Stimulated activated CD8-positive, alpha-beta memory T cell treated with anti-CD3 and anti-CD28 coated beads, Interleukin-7, amount 100 ng/mL, for 24 hours (primary cell): ENCODE measurements at places on chromosomes 6 and 20.
A peak's percentile ranks its signal among the peaks of the same experiment; 100 is the strongest.

DNA sequence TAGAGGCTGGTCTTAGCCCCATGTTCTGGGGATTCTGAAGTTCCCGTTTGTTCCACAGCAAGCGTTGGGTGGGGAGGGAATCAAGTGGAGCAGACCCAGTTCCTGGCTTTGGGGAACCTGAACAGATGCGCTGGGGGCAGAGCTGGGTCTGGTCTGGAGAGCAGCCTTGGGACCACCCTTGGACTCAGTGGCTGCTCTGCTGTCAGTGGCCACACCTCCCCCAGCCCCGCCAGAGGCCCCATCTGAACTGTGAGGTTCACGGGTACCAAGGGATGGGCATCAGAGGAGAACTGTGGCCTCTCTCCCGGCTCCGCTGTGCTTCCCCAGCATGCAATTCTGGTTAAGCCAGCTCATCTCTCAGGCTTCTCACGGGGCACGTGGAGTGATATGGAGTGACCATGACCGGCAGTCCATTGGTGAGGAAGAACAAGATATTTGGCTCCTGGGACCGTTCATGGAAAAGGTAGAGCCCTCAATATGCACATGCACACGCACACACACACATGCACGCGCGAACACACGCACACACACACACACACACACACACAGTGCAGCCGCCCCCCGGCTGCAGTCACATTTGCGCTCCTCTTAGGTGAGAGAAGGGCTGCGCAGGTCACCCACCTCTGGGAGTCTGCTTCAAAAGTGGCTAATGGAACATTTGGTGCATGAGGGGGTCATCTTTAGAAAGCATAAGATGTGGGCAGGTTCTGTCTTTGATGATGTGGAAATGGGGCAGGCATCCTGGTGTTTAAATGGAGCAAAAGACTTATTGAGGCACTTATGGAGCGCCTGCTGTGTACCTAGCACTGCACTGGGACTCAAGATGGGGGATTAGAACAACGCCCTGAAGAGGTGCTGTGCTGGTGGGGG is 6.0 kb downstream of the DLGAP4 start:
- no peak for DNase-seq

DNA sequence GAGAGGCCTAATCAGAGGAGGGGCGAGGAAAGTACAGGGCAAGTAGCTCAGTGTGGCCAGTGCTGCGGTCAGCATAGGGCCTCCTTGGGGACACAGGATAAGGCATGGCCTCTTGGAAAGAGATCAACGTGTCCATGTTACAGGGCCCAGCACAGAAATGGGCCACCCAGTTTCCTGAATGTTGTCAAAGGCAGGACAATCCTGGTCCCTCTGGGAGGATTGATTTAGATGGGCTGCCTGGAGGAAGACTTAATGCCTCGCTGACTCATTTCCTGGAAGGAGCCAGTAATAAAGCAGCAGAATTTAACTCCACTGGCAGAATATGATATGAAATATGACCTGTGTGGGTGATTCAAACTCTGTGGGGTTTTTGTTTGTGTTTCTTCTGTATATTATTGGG is 16.6 kb downstream of the DDO start:
- DNase-seq, result no peak

DNA sequence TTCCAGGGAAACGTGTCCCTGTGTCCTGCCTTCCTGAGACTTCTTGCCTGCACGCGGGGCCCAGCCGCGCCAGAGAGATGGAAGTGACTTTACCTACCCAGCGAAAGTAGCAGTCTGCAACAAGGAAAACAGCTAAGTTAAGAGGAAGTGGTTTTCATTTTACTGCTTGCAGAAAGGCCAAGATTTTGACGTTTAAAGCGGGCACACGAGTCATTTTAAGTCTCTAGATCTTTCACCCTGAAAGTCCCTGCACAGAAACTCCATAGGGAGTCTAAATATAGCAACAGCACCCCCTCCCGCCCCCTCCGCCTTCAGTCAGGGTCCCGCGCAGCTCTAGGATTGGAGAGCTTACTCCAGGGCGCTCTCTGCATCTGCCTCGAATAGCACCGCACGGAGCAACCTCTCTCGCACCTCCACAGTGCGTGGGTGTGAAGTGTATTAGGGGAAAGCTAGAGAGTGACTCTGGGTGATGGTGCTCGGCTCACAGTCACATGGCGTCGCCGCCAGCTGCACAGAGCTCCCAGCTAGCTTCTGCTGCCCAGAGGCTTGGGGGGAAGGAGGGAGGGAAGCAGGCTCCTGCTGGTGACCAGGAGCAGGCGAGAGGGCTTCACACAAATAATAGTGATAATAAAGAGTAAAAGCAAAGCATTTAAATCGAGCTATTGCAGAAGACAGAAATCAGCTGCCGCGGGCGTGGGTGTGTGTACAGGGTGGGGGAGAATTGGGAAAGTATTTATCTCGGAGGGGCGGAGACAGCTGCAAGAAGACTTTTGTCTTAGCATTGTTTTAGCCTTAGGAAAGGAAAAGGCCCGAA is 1.8 kb upstream of the KCNQ5 start:
- no peak for DNase-seq

GRCh38 chr6:5989141-5989723 is 17.5 kb downstream of the NRN1 start:
- no peak for DNase-seq

DNA sequence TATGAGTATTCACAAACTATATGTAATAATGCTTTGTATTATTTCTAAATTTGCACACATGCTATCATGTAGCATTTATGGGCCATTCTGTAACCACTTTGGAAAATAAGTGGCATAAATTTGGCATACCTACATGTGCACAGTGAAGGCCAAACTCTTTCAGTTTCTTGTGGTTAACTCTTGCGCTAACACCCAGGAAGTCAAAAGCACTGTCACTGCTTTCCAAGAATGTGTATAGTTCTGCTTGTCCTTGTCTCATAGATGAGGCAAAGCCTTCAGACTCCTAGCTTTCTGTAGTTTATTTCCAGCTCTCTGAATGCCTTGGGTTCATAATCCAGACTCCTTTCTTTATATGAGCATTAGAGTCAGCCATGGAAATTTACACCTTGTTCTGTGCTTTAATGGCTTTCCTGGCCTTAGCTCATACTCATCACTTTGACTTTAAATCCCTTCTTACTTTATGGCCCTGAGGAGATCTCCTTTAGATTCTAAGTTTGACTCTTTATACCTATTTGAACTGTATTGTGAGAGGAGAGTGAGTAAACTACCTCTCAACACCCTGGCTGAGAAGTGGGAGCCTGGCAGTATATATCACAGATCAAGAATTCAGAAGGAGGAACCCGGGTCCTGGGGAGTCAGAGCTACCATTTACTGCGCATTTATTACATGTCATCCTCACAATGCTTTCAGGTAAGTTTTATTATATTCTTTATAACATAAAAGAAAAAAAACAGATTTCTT is 949 bp upstream of the SLC17A3 start:
- DNase-seq, result no peak

DNA sequence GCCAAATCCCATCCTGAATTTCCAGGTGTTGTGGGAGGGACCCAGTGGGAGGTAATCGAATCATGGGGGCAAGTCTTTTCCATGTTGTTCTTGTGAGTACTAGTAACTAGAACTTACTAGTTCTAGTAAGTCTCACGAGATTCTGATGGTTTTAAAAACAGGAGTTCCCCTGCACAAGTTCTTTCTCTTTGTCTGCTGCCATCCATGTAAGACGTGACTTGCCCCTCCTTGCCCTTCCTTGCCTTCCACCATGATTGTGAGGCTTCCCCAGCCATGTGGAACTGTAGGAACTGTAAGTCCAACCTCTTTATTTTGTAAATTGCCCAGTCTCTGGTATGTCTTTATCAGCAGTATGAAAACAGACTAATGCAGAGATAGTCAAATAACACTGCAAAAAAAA is 122.7 kb upstream of the BEND6 start:
- no peak for DNase-seq

- no peak for DNase-seq
Measured at GRCh38 chr6:100194535-100194934, 200.5 kb upstream of the MCHR2 start.

DNA sequence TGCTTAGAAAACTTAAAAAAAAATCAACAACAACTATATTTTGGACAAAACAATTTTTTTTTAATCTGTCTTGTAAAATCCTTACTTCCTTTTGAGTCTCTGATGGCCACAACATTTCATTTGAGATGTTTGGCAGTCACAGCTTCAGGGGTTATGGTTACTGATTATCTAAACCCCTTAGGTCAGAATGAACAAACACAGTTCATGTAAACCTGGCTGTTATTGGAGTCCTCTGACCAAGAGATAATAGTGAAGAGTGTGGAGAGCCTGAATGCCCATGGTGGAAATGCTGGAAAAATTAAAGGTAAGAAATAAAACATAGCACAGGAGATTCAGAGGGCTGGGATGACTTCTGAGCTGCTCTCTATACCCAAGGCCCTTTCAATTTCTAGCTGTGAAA is 38.2 kb downstream of the TMX4 start:
- DNase-seq, result no peak

DNA sequence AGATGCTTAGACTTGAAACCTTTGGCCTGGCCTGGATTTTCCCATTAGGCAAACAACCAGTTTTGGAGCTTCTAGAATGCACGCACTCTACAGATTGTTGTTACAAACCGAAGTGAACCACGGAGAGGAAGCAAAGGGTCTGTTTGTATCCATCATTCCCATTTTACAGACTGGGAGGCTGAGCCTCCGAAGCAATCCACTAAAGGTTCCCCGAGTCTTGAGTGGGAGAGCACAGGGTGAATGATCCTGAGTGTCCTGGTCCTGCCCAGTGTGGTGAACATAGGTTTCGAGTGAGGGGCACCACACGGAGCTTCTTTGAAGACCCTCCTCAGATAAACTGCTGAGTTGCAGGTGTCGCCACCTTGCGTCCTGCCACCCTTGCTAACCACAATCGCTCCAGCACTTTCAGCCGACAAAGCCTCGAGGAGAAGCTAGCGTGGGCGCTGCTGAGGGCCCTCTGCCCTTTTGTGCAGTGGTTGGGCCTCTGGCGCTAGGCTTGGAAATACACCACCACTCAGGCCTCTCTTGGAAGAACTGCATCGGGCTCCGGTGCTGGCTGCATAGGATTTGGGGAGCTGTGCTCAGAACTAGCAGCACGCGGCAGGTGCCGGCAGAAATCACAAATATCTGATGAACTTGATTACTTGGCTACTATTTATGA is 1.4 kb upstream of the PRDM13 start:
- no peak for DNase-seq

- DNase-seq, result peak; percentile 38
Measured at GRCh38 chr6:142692942-142693341, 252.0 kb downstream of the HIVEP2 start.

GRCh38 chr20:51562027-51562331 is 19.5 kb upstream of the NFATC2 start:
- DNase-seq, result no peak

DNA sequence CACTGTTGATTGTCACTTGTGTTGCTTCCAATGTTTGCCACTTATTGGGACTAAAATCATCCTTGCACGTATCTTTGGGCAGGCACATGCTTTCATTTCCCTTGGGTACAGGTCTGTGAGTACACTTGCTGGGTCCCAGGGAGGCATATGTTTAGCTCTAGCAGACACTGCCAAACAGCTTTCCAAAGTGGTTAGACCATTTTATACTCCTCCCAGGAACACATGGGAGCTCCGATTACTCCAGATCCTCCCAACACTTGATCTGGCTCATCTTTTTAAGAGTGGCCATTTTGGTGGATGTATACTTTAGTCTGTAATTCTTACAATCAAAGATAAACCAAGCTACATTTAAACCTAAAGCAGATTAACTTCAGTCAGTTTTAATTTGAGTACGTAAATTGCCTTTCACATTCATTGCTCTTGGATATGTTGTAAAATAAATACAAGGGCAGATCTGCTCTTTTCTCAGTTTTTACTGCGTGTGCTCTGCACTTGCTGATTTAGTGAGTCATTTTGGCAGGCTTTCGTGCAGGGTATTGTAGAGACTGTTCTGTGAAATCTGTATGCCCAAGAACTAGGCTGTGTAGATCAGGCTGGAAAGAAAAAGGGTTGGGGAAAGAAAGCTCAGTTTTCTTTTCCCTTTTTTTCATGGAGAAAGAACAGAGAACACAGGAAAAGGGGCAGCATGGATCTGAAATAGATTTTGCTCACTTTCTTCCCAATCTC is 19.5 kb downstream of the SLC22A1 start:
- DNase-seq, result no peak

- no peak for DNase-seq
Measured at GRCh38 chr6:10256113-10256690, 158.7 kb downstream of the TFAP2A start.

DNA sequence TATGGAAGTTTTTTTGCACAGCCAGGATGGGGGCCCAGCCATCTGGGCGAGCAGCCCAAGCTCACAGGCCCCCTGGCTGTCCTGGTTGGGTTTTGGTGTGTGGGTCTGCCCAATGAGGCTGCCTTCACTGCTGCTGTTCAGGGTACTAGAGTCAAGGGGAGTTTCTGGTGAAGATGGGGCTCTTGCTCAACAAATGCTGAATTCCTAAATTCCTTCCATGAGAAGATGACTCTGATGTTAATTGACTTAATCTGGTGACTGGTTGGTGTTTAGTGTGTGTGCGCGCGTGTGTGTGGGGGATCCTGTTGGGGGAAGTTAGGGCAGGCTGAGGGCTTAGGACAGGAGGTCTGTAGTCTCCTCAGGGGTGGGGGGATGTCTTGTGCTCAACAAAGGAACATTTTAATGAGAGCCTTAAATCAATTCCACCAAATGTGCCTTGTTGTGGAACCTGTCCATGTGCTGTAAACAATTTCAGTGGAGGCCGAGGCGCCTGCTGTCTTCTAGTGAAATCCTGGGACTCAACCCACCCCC is 1.9 kb downstream of the PTK7 start:
- DNase-seq, result no peak

DNA sequence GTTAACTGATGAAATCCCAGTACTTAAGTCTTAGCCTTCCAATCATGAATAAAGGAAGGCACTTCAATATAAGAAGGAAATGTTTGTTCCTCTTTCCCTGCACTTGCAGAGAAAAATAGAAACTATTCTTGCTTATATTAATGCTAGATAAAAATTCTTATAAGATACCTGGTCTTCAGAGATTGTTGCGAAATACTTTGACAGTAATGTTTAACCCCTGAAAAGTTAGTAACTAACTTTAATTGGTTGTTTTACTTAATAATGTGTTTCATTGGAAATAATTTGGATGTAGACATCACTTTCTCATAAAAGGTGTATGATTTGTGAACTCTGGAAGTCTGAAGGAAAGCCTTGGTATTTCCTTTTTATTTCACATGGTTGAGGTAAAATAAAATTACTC is 294.2 kb upstream of the SYNCRIP start:
- DNase-seq, result no peak

DNA sequence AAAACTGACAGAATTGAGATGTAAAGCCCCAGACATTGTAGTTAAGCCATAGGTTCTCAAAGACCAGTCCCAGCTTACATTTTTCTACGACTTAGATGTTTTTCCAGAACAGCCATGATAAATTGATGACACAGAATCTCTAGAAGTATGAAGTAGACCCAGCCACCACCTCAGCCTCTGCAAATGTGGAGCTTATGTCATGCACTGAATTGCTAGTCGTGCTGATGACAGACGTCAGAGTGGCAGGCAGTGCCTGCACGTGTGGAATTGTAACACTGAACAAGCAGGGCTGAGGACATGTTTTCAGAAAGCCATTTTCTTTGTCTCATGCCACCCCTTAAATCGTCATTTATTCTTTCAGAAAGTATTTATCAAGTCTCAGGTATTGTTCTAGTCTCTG is 72.4 kb upstream of the TMEM181 start:
- no peak for DNase-seq
